ENCODE measurements at places on chromosomes 5 and 9.

DNA sequence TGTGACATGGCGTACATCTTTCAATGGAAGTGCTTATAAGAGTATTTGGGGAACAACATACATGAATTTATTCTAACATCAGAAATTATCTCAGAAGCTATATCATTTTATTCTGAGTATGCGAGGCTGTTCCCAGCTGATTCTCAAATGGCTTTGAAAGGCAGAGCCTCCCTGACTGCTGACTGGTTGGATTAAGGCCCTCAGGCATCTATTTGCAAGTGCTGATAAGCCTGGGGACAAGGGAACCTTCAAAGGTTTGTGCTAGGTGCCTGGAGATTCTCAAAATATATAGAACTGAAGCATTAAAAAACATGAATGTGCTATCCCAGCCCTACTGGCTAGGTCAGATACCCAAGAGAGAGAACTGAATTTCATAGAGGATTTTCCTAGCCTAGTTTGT lies 235.1 kb downstream of the LURAP1L start:
- no peak for DNase-seq

DNA sequence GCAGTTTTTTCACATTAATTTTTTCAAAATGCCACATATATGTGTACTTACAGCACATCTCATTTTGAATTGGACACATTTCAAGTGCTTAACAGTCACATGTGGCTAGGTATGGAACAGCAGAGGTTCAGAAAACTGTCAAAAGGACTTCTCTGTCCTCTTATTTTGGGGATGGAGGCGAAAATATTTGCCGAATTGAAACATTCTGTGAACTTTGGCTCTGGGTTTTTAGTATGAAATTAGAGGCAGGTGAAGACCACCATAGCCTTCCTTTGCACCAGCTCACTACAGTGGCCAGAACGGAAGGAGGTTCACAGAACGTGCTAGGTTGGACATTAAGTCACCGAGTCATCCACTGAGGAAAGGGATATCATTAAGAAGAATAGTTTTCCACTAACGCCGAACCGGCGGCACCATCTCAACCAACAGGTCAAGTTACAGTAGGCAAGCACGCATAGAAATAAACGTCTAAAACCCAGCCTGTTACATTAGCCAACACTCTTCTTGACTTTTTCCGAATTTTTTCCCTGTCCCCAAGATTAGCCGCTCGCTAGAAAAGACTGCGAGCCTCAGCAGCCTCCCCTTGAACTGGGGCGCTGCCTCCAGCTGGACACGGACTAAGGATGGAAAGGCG lies 1.8 kb upstream of the TLE4 start:
- DNase-seq = no peak

DNA sequence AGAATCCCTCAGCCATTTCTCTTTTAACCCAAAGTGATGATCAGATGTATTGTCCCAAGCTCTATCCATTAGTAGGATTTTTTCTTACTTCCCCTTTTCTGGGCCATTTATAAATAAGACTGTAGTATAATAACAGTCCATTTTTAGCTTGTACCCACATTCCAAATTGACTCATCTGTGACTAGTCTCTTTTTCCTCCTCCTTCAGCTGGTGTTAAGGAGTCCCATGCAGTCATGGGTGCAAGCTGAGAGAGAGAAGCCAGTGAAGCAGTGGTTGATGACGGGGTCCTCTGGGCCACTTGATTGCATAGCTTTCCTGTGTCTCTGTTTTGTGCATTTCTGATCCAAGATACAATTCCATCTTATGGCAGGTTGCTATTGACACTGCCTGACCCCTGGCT lies 476.0 kb upstream of the CD180 start:
- DNase-seq = no peak

DNA sequence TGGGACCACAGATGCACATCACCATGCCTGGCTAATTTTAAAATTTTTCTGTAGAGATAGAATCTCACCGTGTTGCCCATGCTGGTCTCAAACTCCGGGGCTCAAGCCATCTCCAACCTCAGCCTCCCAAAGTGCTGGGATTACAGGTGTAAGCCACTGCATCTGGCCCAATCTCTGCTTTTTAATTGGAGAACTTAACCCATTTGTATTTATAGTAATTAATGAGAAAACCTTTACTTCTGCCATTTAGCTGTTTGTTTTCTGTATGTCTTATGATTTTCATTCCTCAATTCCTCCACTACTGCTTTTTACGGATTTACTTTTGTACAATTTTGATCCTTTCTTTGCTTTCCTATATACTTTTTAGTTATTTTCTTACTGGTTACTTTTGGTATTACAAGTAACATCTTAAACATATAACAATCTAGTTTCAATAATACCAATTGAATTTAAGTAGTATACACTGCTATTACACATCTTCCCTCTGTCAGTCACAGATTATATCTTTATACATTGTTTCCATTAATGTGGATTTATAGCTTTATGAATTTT lies 26.1 kb downstream of the RALGDS start:
- DNase-seq = no peak

DNA sequence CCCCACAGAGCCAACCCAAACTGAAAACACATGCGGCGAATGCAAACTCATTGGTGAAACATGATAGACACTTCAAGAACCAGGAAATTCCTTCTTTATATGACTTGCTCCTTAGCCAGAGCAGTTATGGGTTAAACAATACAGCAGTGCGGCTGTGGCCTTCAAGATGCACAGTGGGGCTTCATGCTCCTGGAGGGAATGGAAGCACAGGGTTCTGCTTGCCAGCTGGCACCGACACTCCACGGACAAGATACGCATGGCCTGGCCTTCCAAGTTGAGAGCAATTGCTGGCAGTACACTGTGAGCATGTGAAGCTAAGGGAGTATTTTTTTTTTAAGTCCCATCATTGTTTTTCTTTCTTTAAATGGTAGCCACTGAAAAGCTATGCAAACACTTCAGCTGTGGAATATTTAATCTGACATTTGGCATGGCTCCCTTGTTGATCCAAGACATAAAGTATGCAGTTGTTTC lies 451.6 kb upstream of the CD180 start:
- DNase-seq = no peak

GRCh38 chr5:160312960-160313727 lies 780 bp upstream of the CCNJL start:
- DNase-seq = no peak

GRCh38 chr5:107955321-107955720 lies 284.6 kb upstream of the EFNA5 start:
- DNase-seq = no peak

- DNase-seq = no peak
Measured at GRCh38 chr5:23977365-23977764, 470.0 kb downstream of the PRDM9 start.

DNA sequence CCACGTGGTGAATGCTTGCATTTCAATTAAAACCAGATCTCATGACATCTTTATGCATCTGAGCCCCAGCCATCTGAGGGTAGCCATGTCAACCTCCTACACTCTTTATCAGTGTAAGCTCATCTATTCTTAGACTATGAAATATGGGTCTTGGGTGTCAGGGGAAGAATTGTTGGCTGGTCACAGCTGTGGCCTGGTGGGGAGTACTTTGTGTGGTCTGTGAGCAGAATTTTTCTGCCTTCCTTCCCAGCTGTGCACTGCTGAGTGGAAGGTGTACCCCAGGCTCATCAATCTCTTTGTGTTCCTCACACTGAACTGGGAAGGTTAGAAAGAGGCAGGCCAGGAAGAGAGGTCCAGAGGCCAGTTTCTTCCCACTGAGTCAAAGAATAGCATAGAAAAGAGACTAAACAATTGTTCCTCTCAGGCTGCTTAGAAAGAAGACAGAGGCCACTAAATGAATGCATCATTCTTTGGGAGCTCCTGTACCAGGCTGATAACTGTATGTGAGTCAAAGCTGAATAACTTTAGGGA lies 202.7 kb upstream of the RGMB start:
- DNase-seq = no peak

- no peak for DNase-seq
Measured at GRCh38 chr5:19615661-19616060, 372.3 kb downstream of the CDH18 start.

DNA sequence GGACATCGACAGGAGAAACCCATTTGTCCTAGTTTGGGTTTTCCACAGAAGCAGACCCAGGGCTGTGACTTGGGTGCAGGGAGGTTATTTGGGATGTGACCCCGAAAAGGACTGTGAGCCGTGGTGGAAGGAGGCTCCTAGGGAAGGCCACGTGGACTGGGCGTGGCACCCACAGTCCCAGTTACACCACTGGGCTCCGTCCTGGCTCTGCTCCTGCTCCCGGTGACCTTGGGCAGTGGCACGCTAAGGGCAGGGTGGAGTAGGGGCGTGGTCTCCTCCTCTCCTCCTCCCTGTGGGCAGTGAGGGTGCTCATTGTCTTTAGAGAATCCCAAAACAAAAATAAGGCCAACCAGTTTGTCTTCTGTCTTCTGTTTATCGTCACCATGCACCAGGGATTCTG lies 190.1 kb downstream of the GADD45G start:
- DNase-seq = no peak

DNA sequence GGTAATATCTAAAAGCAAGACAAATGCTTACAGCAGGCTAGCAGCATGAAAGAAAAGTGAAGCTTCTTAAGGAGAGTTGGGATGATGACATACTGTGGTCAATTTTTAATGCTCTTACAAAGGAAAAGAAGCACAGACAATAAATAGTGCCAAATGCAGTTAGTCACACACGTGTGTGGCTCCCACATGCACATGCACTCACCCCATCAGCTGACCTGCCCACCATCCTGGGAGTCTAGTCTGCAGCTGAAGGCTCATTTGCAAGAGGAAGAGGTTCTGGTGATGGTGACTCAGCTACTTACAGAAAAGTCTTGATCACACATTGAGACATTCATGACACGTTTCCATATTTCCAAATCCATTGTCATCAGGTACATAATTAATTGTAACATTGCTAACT lies 129.3 kb downstream of the MRPL36 start:
- no peak for DNase-seq

All from stimulated activated CD8-positive, alpha-beta memory T cell treated with anti-CD3 and anti-CD28 coated beads, Interleukin-7, amount 100 ng/mL, for 1 hour (primary cell).